ENCODE measurements at places on chromosomes 4 and X.

DNA sequence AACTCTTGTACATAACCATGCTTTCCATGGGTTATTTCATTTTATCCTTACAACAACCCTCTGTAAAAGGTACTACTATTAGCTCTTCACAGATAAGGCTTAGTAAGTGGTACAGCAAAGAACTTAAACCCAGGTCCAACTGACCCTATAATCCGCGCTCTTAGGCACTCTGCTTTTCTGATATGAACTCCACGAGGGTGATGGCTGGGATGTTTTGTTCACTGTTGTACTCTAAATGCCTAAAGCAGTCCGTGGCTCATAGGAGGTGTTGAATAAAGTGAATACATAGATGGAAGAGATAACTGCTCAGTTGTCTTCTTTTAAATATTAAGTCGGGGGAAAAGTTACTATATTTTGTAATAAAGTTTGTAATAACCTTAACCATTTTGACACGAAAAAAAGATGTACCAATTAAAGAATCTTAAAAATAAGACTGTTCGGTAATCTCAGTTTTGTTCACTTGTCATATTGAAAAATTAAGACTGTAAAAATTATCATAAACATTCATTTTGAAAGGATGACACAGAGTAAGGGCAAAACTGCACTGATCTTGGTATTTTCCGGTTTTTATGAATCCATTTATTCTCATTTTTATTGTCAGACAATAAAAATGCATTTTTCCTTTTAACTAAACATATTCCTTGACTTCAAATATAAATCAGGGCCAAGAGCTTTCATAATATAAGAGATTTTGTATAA, 166.5 kb downstream of the FBXW7 start:
- no peak for DNase-seq

- no peak for DNase-seq
These were observed 748 bp downstream of the FAM9B start for GRCh38 chrX:9033179-9033578.

GRCh38 chrX:43870758-43871419, 11.4 kb downstream of the MAOB start:
- no peak for DNase-seq

DNA sequence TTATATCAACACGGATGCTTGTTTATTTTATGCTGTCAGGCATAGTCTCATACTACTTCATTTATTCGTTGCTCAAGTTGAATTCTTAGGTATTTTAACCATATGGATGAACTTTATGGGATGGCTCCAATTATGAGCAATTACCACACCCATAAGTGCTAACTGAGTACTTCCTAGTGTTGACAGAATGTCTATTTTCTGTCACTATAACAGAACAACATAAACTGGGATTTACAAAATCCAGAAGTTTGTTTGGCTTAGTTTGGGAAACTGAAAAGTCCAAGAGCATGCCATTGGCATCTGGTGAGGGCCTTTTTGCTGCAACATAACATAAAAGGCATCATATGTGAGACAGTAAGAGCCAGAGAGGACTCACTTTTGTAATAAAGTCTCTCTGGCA, 21.0 kb downstream of the SULT1E1 start:
- no peak for DNase-seq

DNA sequence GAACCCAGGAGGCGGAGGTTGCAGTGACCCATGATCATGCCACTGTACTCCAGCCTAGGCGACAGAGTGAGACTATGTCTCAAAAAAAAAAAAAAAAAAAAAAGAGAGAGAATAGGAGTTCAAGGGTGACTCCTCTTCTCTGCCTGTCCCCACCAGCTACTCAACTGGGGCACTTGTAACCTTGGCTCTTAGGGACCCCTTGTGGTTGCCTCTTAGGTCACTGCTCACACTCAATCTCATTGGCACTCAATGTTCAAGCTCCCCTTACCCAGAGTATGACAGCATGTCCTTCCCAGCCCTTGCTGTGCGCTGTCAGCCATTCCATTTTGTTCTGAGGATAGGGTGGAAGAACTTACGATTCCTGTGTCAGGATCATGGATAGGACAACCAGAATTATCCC, 82.4 kb upstream of the BEND4 start:
- DNase-seq: no peak
